ENCODE measurements at places on chromosomes 12 and 14.
A peak's percentile ranks its signal among the peaks of the same experiment; 100 is the strongest.

DNA sequence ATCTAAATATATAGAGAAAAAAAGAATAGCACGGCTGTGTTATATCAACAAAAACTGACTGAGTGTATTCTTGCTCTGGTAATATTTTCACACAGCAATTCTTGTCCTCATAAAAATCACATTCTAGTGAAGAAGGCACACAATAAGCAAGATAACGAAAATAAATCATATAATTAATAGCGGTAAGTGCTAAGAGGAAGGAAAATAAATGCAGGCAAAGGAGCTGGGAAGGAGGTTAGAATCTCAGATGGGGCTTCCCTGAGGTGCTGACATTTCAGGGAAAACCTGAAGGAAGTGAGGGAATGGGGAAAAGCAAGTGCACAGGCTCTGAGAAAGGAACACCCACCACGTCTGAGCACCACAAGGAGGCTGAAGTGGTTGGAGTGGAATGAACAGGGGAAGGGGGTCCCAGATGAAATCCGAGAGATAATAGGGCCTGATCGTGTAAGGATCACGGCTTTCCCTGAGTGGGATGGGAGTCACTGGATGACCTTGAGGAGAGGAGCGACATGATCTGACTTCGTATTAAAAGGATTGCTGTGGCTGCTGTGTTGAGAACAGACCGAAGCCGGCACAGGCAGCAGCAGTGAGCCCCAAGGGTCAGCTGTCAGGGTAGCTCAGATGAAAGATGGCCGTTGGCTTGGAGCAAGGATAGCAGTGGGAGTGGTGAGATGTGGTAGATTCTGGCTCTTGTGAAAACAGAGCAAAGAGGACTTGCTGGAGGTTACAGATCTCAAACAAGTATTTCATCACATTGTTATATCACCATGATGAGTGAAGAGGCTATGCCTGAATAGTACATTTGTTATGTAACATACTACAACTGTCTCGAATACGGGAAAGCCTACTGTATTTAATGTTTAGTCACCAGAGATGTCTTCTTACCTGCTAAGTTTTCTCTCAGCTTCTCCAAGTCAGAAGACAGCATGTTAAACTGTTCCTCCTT, 67.1 kb upstream of the VPS33A start:
- no peak for DNase-seq

DNA sequence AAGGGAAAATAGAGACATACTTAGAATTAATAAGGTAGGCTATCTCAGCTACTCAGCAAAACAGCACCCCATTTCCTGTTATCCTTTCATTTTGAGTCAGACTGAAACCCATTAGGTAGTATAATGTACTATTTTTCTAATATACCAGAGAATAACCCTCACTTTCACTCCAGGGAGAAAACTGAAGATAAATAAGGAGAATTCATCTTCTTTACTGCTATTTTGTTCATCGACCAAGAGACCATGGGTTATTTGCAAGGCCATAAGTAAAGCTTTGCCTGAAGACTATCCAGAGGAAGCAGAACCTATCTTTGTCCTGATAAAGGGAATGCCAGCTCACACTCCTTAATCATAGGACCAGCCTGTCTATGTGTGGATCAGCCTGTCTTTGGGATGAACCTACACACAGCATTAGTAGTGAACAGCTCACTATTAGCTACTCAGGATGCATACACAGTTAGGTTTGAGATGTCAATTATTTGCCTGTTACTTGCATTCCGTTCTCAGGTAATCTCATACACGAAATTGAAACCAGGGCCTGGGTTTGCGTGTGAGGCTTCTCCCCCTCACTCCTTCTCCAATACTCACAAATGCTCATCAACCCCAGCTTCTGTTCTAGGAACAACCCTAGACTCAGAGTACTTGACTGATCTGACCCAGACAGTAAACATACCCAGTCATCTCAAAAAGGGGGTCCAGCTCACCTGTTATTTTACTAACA, 124.4 kb downstream of the DAD1 start:
- no peak for DNase-seq

- no peak for DNase-seq
Observed at GRCh38 chr14:37122288-37122687, 50.1 kb downstream of the SLC25A21 start.

- no peak for DNase-seq
Observed at GRCh38 chr12:38904537-38905479, 583 bp downstream of the CPNE8 start.

GRCh38 chr12:104187446-104188155, 28.0 kb upstream of the TXNRD1 start:
- DNase-seq = no peak

GRCh38 chr12:26760657-26761293, 72.2 kb downstream of the ITPR2 start:
- no peak for DNase-seq

- peak; percentile 10 for DNase-seq
Observed at GRCh38 chr14:75132382-75133086, 5.7 kb upstream of the NEK9 start.

DNA sequence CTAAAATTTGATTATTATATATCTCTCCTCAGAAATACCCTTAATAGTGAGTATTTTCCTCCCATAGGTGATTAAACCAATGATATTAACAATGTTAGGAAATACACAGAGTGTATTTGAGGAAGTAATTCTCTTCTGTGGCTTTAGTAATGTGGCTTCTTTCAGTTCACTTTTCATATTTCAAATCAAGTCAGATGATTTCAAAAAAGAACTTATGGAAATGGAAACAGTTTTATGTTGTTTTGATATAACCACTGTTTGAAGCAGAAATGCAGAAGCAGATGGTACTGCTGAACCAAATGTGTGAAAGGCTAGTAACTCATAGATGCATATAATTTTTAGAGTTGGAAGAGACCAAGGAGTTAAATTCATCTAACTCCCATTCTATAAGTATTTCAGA, 1.9 kb upstream of the GPR33 start:
- no peak for DNase-seq

GRCh38 chr12:93706824-93707223, 29.6 kb downstream of the CRADD start:
- DNase-seq = no peak

DNA sequence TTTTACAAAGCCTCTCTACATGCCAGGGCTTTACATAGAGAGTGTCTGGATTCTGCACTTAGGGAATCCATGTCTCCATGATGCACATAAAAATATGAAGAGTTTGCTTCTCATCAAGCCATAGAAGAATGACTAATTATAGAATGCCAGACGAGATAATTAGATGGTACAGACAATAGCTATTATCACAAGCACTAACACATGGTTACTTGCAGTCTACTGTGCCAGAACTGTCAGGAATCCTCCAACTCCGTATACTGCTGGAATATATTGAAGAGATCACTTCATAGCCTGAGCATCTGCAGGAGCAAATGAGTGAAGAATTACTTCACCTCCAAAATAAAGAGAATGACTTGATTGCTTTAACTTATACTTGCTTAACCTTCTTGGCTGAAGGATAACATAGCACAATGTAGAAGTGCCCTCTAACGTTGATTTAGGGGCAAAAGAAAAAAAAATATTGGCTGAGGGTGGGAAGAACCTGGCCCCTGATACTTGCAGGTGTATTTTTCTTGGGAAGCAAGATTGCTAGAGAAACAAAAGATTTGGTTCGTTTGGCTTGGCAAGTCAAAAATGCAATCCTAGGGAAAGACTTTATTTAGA, 272.8 kb upstream of the FAR2 start:
- DNase-seq = no peak

DNA sequence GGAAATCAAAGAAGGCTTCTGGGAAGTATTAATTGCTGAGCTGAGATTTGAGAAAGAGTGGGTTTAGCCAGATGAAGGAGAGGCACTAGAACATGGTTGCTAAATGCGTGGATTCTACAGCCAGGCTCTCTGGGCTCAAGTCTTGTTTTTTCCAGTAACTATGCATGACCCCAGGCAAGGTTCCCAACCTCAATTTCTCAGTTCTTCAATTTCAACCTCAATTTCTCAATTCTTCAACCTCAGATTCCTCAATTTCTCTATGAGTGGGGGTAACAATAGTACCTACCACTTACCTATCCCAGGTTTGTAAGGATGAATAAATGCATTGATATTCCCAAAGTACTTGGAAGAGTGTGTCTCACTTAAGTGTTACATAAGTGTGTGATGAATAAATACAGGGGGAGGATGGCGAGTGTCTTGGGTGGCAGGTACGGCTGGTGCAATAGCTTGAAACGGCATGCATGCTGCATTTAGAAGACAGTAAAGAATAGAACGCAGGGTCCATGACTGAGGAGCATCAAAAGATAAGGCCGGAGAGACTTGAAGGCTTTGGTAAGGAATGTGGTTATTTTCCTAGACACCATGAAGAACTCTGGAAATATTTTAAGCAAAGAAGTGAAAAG, 149.1 kb upstream of the ATP2B1 start:
- no peak for DNase-seq

DNA sequence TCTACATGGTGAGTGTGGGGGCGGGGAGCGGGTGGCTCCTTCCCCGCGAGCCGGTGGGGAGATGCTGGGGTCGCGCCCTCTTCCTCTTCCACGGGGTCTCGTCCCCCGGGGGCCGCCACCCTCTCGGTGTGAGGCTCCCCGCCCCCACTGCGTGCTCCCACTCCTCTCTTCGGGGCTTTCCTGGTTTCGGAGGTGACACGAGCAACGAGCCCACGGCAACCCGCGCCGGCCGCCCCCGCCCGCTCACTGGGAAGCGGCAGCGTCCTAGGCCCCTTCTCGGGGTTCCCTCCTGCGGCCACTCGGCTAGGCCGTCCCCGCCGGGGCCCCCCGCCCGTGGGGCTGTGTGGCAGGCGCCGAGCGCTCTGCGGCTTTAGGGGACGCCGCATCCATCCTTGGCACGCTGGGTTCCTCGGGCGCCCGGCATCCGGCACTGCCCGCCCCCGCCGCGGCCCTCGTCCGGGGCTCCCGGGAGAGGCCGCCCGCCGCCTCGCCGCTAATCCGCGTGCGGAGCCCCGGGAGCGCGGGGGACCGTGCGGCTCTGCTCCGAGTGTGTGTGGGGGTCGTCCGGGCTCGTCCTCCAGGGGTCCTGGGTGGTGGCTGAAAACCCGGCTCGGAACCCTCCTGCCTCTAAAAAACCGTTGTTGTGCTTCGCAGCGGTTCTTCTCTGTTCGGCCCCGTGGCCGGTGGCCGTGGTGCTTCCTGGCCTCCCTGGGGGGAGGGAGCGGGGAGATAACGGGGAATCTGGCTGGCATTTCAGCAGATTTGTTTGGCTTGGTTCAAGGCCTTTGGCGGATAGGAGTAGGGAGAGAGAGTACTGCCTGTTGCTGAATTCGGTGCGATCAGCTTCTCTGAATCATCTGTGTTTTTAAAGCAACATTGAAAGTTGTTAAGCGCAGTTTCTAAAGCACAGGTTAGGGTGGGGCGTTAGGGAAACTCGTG, 1.0 kb downstream of the PCNX1 start:
- DNase-seq = no peak

DNA sequence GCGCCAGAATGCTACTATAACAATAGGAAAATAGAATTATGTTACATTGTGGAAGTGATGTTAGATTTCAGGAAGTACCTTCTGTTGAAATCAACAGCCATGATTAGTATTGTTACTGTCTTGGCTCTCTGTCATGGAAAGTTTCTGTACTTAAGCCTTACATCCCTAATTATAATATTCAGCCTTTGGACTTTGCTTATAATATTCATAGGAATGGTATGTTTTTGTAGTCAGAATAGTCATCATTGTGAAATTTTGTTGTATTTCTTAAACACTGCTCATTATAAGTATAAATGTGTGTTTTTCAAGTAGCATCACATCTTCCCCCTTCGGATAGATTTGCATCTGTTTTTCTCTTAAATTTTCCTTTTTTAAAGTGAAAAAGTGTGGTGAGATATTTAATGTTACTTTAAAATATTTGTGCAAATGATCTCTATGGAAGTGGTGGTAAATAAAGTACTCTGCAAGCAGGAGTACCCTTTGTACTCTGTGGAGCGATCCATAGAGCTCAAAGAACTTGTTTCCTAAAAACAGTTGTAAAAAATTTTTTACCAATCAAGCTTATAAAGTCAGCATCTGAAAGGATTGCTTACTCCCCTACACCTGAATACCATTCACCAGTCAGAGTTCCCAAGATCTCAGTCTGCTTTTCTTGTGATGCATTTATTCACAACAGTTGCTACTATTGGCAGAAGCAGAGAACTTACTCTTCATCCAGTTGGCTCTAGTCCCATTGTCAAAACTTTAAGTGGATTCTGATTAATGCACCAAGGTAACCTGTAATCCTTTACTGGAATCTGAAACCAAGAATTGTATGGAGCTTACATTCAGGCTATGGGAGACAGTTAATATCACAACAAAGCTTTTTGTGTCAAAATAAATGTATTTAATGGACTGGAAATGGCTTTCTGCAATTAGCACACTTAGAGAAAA, 87.8 kb downstream of the RIC8B start:
- no peak for DNase-seq

DNA sequence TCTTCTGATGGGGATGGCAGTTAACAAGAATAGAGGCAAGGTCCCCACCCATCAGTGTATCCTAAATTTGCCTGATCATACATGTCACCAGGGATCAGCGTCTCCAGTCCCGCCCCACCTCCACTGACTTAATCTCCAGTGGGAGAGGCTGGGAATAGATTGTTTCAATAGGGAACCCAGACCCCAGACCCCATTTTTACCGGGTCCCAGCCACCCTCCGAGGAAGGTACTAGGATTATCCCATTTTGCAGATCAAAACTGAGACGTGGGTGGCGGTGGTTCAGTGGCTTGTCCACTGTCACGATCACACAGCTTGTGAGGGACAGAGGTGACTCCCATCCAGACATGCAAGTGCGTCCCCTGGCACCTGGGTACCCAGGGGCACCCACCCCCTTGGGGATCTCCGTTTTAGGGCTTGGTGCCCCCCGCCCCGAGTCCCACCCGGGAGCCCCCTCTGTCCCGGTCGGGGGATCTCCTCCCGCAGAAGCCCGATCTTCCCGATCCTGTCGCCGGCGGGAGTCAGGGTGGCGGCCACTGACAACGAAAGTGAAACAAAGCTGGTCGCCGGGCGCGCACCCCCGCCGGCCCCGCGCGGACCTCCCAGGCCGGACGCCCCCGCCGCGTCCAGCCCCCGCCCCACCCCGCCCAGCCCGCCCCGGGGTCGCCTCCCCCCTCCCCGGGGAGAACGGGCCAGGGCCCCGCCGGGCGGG, 523 bp downstream of the WSB2 start:
- no peak for DNase-seq

DNA sequence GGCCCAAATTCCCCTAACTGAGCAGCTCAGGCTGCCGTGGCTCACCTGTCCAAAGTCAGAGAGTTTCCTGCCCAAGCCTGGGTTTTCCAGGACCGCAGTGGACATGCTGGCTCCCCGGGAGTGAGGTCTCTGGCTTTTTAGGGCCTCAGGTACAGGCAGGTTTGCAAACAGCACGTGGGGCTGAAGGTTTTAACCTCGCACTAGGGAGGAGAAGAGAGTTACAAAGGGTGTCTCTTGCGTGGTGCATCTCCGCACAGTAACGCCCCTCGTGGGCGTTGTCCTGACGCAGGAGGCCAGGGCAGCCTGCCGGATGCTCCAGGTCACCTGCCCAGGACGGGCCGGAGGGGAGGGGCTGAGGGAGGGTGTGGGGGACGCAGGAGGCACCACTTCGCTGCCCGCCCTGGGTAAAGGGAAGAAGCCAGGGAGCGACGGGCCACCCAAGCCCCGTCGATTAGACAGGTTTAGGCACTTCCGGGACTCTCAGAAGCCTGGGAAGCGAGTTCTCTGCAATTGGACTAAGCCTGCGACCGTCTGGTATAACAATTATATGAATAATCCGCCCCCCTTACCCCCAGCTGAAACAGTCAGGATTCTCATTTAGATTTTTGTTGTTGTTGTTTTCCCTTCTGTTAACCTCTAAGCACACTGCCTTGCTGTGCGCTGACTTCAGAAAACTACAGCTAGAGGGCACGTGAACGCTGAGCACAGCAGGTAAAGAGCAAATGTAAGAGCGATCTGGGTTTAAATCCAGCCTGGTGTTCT, at the start of gene PAH:
Gene PAH, minus strand, starts transcription at position 219 of the 762 bp plus-strand sequence. Its CDS starts 114 bp downstream, at position 105.
- no peak for DNase-seq

- no peak for DNase-seq
Observed at GRCh38 chr12:75655315-75655806, 144.0 kb upstream of the KRR1 start.
